ENCODE measurements at places on chromosomes 13 and 19.
A peak's percentile ranks its signal among the peaks of the same experiment; 100 is the strongest.

DNA sequence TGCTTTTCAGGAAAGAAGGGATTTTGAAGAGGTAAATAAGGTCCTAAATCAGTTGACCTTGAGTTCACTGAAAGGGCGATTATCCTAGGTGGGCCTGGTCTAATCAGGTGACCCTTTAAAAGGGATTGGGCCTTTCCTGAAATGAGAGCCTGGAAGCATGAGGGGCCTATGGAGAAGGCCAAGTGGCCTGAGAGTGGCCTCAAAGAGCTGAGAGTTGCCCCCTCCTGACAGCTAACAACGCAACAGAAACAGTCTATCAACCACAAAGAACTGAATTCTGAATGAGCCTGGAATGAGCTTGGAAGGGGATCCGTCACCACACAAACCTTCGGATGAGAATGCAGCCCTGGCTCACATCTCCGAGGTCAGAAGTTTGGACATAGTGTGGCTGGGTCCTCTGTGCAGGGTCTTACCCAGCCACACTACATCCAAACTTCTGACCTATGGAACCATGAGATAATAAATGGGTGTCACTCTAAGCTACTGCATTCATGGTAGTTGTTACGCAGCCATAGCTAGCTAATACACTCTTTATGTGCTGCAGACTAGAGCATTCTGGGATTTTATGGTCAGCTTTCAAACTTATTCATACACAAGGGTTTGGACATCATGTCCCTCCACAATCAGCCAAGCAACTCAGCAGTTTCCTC is 72.0 kb downstream of the GNG7 start:
- no peak for DNase-seq

DNA sequence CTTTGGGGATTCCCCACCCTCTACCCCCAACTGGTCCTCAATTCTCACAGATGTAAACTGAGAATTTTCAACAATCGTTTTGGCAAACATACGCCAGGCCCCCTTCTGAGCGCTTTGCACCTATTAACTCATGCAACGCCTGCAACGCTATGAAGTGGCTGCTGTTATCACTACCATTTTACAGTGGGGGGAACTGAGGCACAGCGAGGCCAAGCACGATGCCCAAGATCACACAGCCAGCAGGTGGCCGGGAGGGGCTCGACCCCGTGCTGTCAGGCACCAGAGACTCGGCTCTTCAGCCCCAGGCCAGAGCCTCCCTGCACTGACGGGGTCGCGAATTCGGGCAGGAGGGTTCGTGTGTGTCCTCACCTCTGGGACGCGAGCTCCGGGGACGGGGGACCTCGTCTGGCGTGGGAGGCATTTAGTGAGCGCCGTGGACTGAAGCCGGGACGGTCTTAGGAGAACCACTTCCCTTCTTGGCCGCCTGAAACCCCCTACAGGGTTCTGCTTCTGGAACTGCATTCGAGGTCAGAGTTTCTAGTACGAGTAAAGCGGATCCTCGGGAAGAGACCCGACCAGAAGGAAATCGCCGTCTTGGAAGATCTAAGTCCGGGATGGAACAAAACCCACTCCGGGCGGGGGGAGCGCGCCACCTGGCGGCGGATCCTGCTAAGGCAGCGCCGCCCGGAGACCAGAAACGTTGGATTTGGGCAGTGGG is 21.0 kb downstream of the ZNF114 start:
- peak; percentile 40 for DNase-seq

GRCh38 chr19:1027650-1028061 is 1.2 kb downstream of the CNN2 start:
- DNase-seq: no peak

DNA sequence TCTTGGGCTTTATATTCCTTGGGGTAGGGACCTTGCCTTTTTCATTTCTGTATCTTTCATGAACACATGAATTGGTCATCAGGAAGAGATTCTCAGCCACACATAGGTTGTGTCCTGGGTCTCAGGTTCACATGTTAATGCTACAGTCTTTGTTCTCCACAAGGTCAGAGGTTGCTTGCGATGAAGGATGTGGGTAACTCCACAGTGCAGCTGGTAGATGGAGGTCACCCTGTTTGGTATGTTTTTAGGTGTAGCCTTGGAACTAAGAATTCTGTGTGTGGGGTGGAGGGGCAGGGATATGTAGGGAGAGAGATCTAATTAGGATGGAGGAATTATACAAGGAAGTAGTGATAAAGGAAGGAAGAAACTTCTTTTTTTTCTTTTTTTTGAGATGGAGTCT is 23.2 kb downstream of the CEACAM1 start:
- no peak for DNase-seq

- no peak for DNase-seq
Observed at GRCh38 chr13:108924134-108924533, 294.7 kb downstream of the MYO16 start.

- DNase-seq: peak; percentile 4
Observed at GRCh38 chr13:49935171-49936074, 717 bp downstream of the SPRYD7 start.

GRCh38 chr19:39996218-39996810 is 546 bp upstream of the ZNF546 start:
- peak; percentile 9 for DNase-seq

DNA sequence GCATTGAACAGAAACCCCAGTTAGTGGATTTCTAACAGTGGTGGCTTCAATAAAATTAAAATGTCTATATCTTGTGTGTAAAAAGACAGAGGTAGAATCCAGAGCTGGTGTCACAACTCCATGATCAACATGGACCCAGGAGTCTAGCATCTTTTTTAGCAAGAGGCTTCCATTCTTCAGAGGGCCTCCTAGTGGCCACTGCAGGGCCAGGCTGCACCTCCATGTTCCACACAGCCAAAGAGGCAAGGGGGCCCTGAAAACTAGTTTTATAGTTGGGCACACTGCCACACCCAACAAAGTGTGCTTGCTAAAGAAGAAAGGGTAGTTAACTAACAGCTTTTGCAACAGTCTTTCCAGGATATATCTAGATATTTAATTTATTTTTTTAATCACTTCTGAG is 12.9 kb downstream of the N4BP2L1 start:
- DNase-seq: no peak

DNA sequence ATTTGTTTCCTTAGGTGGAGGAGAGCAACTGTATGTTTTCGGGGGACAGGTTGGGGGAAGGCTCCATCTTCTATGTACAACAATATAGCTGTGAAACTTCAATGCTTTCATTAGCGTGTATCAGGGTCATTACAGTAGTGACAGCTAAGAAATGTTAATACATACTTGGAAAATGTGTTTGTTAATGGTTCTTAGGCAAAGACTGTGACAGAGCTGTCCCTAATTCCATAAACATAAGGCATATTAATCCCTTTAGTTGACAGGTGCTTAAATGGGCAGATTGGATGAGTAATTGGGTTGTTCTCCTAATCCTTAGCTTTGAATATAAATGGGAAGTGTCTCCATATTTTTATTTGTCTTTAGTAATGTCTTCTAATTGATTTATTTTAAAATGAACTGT is 313.7 kb downstream of the HS6ST3 start:
- no peak for DNase-seq

- no peak for DNase-seq
Observed at GRCh38 chr19:29705706-29706105, 9.4 kb downstream of the C19orf12 start.

DNA sequence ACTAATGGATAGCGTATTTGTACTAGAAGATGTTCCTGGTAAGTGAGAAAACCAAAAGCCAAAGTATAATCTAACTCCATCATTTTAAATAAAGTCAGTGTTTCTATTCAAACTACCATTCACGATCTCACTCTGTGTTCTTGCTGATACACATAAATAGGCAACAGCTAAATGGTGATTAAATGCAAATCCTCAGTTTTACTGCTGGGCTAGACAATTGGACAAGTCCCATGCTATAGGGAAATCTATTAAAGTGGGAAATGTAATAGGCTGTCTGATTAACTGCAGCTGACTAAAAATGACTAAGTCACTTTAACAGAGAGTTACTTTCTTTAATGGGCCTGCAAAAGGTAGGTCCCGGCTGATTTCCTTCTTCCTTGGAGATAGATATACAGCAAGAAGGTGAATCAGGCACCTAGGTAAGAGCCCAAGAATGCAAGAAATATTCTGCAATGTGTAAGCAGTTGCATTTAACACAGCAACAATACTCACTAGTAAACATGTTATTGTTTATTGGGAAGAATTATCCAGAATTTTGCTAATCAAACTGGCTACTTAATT is 298.4 kb downstream of the SLITRK6 start:
- DNase-seq: no peak

- DNase-seq: no peak
Observed at GRCh38 chr19:40370997-40371801, 18.8 kb downstream of the HIPK4 start.

DNA sequence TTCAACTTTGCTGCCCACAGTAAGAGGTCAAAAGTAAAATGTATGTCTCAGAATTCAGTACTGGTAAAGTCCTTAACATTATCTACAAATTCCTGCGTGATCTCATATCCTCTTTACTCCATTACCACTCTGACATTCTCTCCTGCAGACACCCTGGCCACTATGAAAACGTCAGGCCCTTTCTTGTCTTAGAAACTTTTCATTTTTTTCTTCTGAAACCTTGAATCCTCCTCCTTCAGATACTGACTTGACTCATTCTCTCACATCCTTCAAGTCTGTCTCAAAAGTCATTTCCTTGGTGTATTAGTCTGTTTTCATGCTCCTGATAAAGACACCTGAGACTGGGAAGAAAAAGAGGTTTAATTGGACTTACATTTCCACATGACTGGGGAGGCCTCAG is 262.3 kb downstream of the POU4F1 start:
- no peak for DNase-seq

GRCh38 chr19:1254081-1254527 is 5.7 kb downstream of the MIDN start:
- no peak for DNase-seq

GRCh38 chr19:43699506-43700394 is 16.1 kb upstream of the IRGC start:
- DNase-seq: no peak

GRCh38 chr13:46345398-46345797 is 41.7 kb downstream of the RUBCNL start:
- no peak for DNase-seq

DNA sequence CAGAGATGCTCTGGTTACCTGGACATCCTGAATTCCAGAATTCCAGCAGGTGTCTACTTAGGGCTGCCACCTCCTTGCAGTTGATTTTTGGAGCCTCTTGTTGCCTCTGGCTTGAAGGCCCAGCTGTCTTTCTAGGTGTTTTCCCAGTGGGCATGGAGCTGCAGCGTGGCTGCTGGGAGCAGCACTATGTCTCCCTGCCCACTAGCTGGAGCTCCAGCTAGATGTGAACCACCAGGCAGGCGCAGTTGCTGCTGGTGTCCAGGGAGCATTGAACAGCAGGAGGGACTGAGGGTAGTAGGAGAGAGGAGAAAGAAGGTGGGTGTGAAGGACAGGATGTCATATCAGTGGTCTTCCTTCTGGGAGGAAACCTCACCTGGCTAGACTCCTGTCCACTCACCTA is 9.9 kb upstream of the SELENOW start:
- DNase-seq: no peak

- DNase-seq: no peak
Observed at GRCh38 chr13:20274466-20274865, 42.3 kb upstream of the GJB6 start.

- no peak for DNase-seq
Observed at GRCh38 chr13:83691966-83692365, 190.3 kb downstream of the SLITRK1 start.
